ENCODE measurements at places on chromosomes 5 and 9.

DNA sequence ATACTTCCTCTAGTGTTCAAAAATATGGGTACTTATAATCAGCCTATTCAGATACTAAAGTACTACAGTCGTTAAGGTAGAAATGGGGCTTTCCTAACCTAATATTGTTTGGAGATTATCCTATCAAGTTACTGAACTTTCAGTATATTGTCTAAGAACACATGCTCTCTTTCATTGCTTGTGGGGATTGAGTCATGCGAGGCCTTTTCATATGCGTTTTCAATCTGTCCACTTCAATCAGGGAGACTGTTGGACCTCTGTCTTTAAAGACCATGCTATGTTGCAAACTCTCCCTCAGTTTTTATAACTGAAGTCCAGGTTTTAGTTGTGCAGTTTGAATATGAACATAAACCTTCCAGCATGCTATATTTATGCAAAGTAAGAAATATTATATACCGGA, 15.0 kb downstream of the PRR16 start:
- no peak overlapping the region for H3K4me3 ChIP-seq
- H3K4me1 ChIP-seq: no peaks in the 10 kb centered on the region
- no peaks in the 10 kb centered on the region for H3K27me3 ChIP-seq
- no peak overlapping the region for H3K27ac ChIP-seq

- H3K4me1 ChIP-seq: no peaks in the 10 kb centered on the region
- DNase-seq: no peak
- H3K27me3 ChIP-seq: no peaks in the 10 kb centered on the region
- H3K27ac ChIP-seq: no peak overlapping the region
- no peaks in the 10 kb centered on the region for H3K36me3 ChIP-seq
- no peak overlapping the region for H3K4me3 ChIP-seq
Observed at GRCh38 chr9:98964911-98965336, 21.2 kb downstream of the COL15A1 start.

- H3K36me3 ChIP-seq: no peaks in the 10 kb centered on the region
- no peak overlapping the region for H3K27ac ChIP-seq
- peaks cover 20% of the 10 kb centered on the region for H3K27me3 ChIP-seq
- no peak overlapping the region for H3K4me3 ChIP-seq
Observed at GRCh38 chr9:37729499-37729898, 24.1 kb upstream of the TRMT10B start.

GRCh38 chr5:132591145-132591544, 34.4 kb downstream of the RAD50 start:
- peak; percentile 32 for DNase-seq
- H3K36me3 ChIP-seq: peaks cover 6% of the 10 kb centered on the region
- no peak overlapping the region for H3K4me3 ChIP-seq
- H3K27me3 ChIP-seq: no peaks in the 10 kb centered on the region

DNA sequence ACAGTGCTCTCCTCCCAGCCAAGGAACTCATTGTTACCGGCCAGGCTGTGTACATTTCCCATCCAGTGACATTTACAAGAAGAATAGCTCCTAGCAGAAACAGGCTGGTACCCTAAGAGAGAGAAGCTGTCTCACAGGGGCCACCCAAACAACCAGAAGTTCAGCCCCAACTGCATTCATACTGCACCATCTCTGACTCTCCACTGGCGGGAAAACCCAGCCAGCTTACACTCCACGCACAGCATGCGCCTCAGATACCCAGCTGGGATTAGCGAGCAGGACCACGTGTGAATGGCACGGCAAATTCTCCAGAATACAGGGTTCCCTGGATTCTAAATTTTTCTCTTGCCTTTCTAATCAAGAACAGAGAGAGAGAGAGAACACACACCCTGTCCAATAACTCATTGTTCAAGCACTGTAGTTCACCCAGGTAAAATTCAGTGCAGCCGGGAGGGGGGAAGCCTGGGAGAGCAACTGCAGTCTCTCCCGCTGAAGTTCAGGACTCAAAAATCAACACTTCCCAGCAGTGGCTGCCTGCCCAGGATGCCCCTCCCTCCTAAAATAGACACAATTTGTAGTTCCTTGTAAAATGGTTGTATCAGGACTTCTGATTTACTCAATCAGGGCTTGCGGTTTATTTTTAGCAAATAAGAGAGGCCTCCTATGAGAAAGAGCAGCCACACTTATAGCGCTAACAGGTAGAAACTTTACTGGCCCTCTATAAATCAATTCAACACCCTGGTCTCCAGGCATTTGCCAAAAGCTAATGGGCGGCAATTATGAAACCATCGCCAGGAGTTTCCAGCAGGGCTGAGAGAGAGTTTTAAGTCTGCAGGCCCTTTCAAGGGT, 2.2 kb downstream of the COL23A1 start:
- H3K27me3 ChIP-seq: peaks cover 39% of the 10 kb centered on the region
- no peaks in the 10 kb centered on the region for H3K36me3 ChIP-seq
- H3K4me3 ChIP-seq: no peak overlapping the region
- H3K4me1 ChIP-seq: peaks cover 15% of the 10 kb centered on the region
- DNase-seq: no peak

GRCh38 chr5:94793113-94793815, 174.8 kb downstream of the SLF1 start:
- H3K27me3 ChIP-seq: no peaks in the 10 kb centered on the region
- no peaks in the 10 kb centered on the region for H3K4me1 ChIP-seq
- H3K36me3 ChIP-seq: no peaks in the 10 kb centered on the region
- peak; percentile 99 for DNase-seq
- no peak overlapping the region for H3K4me3 ChIP-seq
- H3K27ac ChIP-seq: peak overlapping the region; percentile 31

- no peak for DNase-seq
- no peaks in the 10 kb centered on the region for H3K27me3 ChIP-seq
- peaks cover 3% of the 10 kb centered on the region for H3K4me1 ChIP-seq
- H3K4me3 ChIP-seq: peak overlapping the region; percentile 73
- H3K27ac ChIP-seq: peak overlapping the region; percentile 71
Observed at GRCh38 chr9:76650692-76651091, 113.5 kb upstream of the PCA3 start.

GRCh38 chr9:114484854-114485443, 20.3 kb downstream of the WHRN start:
- H3K4me1 ChIP-seq: peaks cover 10% of the 10 kb centered on the region
- H3K27ac ChIP-seq: no peak overlapping the region
- H3K27me3 ChIP-seq: no peaks in the 10 kb centered on the region
- no peak overlapping the region for H3K4me3 ChIP-seq
- peak; percentile 71 for DNase-seq
- no peaks in the 10 kb centered on the region for H3K36me3 ChIP-seq

DNA sequence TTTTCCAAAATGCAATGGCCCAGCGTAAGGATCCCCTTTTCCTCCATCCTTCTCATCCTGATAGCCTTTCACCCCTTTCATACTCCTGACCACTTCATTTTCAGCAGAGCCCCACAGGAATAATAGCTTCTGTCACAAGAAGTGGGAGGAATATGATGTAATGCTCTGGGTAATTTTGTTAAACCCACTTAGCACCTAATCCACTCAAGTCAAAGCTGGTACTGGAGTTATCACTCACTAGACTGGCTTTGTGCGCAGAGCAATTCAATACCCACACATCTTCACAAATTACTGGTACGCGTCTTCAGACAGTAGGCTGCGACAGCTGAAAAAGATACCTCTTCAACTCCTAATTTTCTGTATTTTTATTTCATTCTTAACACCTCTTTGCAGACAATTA, 2232.8 kb upstream of the WWC1 start:
- H3K27ac ChIP-seq: no peak overlapping the region
- no peaks in the 10 kb centered on the region for H3K36me3 ChIP-seq
- H3K4me1 ChIP-seq: no peaks in the 10 kb centered on the region

- no peak overlapping the region for H3K4me3 ChIP-seq
- H3K4me1 ChIP-seq: peaks cover 12% of the 10 kb centered on the region
- peaks cover 31% of the 10 kb centered on the region for H3K27me3 ChIP-seq
- H3K36me3 ChIP-seq: no peaks in the 10 kb centered on the region
- no peak overlapping the region for H3K27ac ChIP-seq
- no peak for DNase-seq
Observed at GRCh38 chr9:19998153-19998552, 209.3 kb upstream of the SLC24A2 start.

GRCh38 chr9:125659201-125659840, 47.7 kb downstream of the MAPKAP1 start:
- no peak for DNase-seq
- H3K4me3 ChIP-seq: peak overlapping the region; percentile 20
- H3K4me1 ChIP-seq: peaks cover 3% of the 10 kb centered on the region
- H3K36me3 ChIP-seq: no peaks in the 10 kb centered on the region
- H3K27me3 ChIP-seq: no peaks in the 10 kb centered on the region

Measured in mesenchymal stem cell (in vitro differentiated cells and primary cell).